ENCODE measurements at places on chromosomes 11 and 22.

GRCh38 chr22:45314786-45315185 is 5.1 kb downstream of the FAM118A start:
- H3K27ac ChIP-seq, result no peak overlapping the region
- no peaks in the 10 kb centered on the region for H3K27me3 ChIP-seq
- no peak overlapping the region for H3K4me3 ChIP-seq
- H3K36me3 ChIP-seq, result no peaks in the 10 kb centered on the region

GRCh38 chr11:66349084-66349386 is 1.6 kb upstream of the B4GAT1 start:
- peaks cover 41% of the 10 kb centered on the region for H3K4me1 ChIP-seq
- no peak overlapping the region for H3K4me3 ChIP-seq
- peak overlapping the region; percentile 98 for H3K27ac ChIP-seq
- no peak for DNase-seq
- no peaks in the 10 kb centered on the region for H3K36me3 ChIP-seq

DNA sequence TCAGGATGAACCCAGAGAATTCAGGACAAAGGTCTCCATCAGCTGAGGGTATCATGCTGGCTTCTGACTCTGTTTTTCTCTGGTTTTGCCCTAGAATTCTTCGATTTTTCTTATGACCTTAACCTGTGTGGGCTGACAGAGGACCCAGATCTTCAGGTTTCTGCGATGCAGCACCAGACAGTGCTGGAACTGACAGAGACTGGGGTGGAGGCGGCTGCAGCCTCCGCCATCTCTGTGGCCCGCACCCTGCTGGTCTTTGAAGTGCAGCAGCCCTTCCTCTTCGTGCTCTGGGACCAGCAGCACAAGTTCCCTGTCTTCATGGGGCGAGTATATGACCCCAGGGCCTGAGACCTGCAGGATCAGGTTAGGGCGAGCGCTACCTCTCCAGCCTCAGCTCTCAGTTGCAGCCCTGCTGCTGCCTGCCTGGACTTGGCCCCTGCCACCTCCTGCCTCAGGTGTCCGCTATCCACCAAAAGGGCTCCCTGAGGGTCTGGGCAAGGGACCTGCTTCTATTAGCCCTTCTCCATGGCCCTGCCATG is 16.8 kb downstream of the SERPING1 start:
- peaks cover 5% of the 10 kb centered on the region for H3K36me3 ChIP-seq
- no peaks in the 10 kb centered on the region for H3K27me3 ChIP-seq
- H3K27ac ChIP-seq, result no peak overlapping the region
- H3K4me1 ChIP-seq, result no peaks in the 10 kb centered on the region
- no peak overlapping the region for H3K4me3 ChIP-seq

- no peak overlapping the region for H3K4me3 ChIP-seq
- H3K4me1 ChIP-seq, result peaks cover 13% of the 10 kb centered on the region
- no peaks in the 10 kb centered on the region for H3K36me3 ChIP-seq
- H3K27me3 ChIP-seq, result no peaks in the 10 kb centered on the region
Observed at GRCh38 chr11:75593286-75593915, 31.3 kb downstream of the SERPINH1 start.

GRCh38 chr22:16965083-16965482 is 42.9 kb downstream of the GAB4 start:
- H3K4me1 ChIP-seq, result no peaks in the 10 kb centered on the region
- no peaks in the 10 kb centered on the region for H3K36me3 ChIP-seq
- no peak overlapping the region for H3K4me3 ChIP-seq
- H3K27ac ChIP-seq, result no peak overlapping the region

GRCh38 chr11:128048121-128048520 is 539.2 kb downstream of the ETS1 start:
- H3K4me3 ChIP-seq, result no peak overlapping the region
- H3K4me1 ChIP-seq, result no peaks in the 10 kb centered on the region
- DNase-seq, result no peak
- H3K27me3 ChIP-seq, result no peaks in the 10 kb centered on the region

GRCh38 chr11:46055371-46055770 is 65.9 kb downstream of the PHF21A start:
- H3K4me1 ChIP-seq, result peaks cover 10% of the 10 kb centered on the region
- DNase-seq, result no peak
- H3K36me3 ChIP-seq, result no peaks in the 10 kb centered on the region
- no peaks in the 10 kb centered on the region for H3K27me3 ChIP-seq

DNA sequence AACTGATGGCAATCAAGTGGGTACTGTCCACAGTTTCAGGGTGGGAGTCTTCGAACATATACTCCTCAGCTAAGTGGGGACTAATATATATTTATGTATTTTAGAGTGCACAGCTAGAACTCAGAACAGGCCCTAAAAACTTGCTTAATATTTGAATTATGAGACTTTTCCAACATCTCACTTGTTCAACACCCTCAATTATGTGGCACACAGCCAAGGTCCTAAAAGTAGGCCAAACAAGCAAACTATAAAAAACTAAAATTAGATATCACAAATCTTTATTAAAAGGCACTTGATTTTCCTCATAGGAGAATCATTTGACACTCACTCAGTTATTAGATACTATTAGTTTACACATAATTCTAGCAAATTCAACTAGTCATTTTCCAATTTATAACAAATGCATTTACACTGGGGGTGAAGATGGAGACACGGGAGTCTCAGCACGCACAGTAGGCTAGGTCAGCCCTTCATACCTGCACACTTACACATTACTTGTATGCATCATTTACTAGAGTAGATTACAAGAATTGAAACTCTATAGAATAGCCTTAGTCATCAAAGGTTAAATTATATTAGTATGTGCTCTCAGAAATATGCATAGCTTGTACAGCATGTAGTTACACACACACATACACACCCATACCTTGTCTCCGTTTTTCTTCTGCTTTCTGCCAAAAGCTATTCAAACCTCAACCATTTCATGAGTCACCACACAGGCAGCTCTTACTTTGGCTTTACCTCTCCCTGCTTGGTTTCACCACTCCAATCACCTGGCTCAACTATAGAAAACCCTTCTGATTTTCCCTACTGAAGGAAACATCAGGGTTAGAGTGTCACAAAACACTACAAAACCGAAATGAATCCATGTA is 171.5 kb downstream of the SBF2 start:
- no peak for DNase-seq
- H3K27ac ChIP-seq, result no peak overlapping the region
- H3K27me3 ChIP-seq, result no peaks in the 10 kb centered on the region
- H3K4me1 ChIP-seq, result no peaks in the 10 kb centered on the region
- no peaks in the 10 kb centered on the region for H3K36me3 ChIP-seq

DNA sequence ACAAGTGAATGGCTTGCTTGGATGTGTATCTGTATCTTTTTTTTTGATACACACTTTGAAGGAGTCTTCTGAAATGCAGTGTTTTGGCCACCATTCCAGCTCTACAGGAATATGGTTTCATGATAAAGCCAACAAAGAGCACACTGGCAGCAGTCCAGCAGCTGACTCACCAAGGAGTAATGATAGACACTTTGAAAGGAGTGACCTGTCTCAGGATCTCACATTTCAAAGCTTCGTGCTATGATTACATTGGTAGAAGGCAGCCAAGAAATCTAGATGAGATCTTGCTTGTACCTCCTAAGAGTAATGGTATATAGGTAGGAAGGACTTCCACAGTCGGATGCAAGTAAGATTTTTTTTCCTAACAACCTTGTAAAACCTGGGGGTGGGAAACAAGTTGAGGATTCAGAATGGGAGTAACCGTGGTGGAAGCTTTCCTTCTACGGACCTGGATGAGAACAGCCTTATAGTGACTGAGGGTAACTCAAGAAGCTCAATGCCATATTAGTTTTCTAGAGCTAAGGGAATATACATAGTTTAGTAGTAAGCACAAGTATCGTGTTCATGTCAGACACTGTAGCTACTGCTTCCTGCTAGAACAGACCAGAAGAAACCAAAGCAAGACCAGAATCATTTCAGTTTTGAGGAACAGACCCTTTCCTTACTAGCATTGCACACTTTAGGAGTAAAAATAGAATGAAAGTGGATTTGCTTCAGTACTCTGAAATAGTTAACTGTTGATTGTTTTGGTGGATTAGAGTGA is 25.0 kb downstream of the MTMR3 start:
- no peaks in the 10 kb centered on the region for H3K36me3 ChIP-seq
- H3K4me3 ChIP-seq, result no peak overlapping the region
- H3K4me1 ChIP-seq, result peaks cover 15% of the 10 kb centered on the region
- peak overlapping the region; percentile 38 for H3K27ac ChIP-seq
- H3K27me3 ChIP-seq, result no peaks in the 10 kb centered on the region

- H3K27ac ChIP-seq, result no peak overlapping the region
- peak; percentile 57 for DNase-seq
- H3K36me3 ChIP-seq, result no peaks in the 10 kb centered on the region
- H3K4me1 ChIP-seq, result peaks cover 33% of the 10 kb centered on the region
- H3K4me3 ChIP-seq, result no peak overlapping the region
Observed at GRCh38 chr11:69375316-69376154, 81.6 kb downstream of the MYEOV start.

DNA sequence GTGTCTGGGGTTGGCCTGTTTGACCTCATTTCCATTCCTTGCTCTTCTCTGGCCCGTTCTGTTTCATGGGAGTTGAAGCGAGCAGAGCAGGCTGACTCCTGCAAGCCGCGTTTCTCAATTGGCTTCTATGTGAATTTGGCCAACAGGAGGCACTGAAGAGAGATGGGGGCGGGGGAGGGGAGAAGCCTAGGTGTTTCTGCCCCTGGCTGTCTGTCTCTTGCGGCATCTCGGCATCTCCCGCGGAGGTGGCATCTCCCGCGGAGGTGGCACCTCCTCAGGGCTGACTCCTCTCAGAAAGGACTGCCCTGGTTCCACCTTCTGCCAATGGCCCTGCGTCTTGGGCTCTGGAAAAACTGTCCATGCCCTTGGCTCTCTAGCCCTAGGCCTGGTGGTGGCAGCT is 125.6 kb upstream of the CSNK2A3 start:
- DNase-seq, result no peak
- H3K36me3 ChIP-seq, result no peaks in the 10 kb centered on the region
- H3K27me3 ChIP-seq, result no peaks in the 10 kb centered on the region
- H3K4me1 ChIP-seq, result no peaks in the 10 kb centered on the region

DNA sequence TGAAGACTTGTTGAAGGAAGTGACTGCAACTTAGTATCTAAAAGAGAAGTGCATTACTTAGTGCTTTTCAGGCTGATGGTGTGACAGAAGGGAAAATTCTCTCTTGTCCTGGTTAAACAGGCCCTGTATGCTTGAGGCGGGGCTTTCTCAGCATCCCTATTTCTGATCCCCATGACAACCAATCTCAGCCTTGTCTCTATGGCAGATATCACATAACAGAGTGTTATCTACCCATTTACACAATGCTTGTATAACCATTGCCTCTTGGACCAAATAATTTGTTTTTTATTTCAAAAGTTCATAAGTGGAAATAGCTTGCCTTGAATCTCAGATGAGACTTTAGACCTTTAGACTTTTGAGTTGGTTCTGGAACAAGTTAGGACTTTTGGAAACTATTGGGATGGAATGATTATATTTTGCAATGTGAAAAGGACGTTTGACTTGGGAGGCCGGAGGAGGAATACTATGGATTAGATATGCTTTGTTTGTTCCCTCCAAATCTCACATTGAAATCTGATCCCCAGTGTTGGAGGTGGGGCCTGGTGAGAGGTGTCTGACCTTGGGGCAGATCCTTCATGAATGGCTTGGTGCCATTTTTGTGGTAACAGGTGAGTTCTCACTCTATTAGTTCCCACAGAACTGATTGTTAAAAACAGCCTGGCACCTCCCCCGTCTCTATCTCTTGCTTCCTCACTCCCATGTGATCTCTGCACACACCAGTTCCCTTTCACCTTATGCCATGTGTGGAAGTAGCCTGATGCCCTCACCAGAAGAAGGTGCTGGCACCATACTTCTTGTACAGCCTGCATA is 3.1 kb upstream of the GLYAT start:
- H3K27ac ChIP-seq, result no peak overlapping the region
- no peaks in the 10 kb centered on the region for H3K36me3 ChIP-seq
- DNase-seq, result no peak
- H3K27me3 ChIP-seq, result no peaks in the 10 kb centered on the region

DNA sequence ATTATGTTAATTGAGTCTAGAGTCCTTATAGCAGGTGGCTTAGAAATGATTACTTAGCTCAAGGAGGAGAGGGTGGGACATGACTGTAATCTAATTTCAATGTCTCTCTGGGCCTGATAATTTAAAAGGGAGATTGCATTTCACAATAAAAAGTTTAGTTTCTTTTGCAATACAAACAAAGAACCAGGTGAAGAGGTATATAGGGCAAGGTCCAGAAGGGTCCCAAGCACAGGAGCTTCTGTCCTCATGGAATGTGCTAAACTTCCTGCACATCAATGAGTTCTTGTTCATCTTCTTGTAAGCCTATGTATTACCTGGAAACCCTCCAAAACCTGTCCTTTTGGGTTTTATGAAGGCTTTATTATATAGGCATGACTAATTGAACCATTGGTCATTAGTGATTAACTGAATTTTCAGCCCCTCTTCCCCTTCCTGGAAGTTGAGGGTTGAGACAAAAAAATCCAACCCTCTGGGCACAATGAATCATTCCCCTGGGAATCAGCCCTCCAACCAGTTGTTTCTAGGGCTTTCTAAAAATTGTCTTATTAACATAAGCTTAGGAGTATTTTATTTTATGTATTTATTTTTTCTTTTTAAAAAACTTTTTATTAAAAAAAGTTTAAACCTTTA is 37.6 kb downstream of the MS4A2 start:
- no peak for DNase-seq
- H3K36me3 ChIP-seq, result no peaks in the 10 kb centered on the region
- no peak overlapping the region for H3K27ac ChIP-seq
- no peaks in the 10 kb centered on the region for H3K27me3 ChIP-seq

DNA sequence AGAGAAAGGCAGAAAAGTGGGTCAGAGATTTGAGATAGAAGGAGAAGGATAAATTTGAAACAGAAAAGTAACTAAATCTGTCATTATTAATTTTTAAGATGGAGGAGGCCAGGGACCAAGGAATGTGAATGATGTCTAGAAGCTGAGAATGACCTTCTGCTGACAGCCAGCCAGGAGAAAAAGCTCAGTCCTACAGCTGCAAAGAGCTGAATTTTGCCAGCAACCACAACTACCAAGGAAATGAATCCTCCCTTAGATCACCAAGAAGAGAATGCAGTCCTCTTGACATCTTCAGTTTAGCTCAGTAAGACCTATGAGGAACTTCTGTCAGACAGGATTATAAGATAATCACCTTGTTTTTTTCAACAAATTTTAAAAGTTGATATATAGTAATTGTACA is 538.2 kb downstream of the LRRC4C start:
- no peak overlapping the region for H3K27ac ChIP-seq
- no peak for DNase-seq
- no peaks in the 10 kb centered on the region for H3K36me3 ChIP-seq
- H3K27me3 ChIP-seq, result no peaks in the 10 kb centered on the region

GRCh38 chr11:12606597-12606996 is 67.6 kb upstream of the TEAD1 start:
- no peak overlapping the region for H3K4me3 ChIP-seq
- no peaks in the 10 kb centered on the region for H3K36me3 ChIP-seq
- no peak overlapping the region for H3K27ac ChIP-seq
- no peaks in the 10 kb centered on the region for H3K4me1 ChIP-seq

Measured in transverse colon (tissue), 4 donors.